HuH-7 (cell line): ENCODE measurements at places on chromosomes 12 and 14.

DNA sequence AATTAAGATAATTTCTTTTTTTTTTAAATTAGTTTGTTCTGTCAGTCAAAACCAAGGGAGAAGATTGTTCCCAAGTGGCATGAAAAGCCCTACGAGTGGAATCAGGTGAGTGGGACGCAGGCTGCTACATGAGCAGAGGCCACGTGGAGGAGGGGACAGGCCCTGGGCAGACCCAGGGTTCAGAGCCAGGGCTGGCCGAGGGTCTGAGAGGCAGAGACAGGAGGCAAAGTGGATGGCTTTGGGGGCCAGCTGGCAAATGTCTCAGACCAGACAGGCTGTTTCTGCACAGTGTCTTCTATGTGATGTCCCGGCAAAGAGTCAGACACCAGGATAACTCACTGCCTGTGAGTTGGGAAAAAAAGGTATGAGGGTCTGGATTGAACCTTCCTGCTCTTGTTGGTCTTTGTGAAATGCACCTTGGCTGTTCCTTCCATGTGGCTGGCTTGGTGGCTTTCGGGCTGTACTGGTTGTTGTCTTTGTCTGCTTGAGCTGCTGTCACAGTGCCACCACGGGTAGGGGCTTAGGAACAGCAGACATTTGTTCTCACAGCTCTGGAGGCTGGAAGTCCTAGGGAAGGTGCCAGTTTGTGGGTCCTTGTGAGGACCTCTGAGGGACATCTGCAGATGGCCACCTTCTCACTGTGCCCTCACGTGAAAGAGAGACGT lies 35.8 kb upstream of the ASPG start:
- DNase-seq = no peak

DNA sequence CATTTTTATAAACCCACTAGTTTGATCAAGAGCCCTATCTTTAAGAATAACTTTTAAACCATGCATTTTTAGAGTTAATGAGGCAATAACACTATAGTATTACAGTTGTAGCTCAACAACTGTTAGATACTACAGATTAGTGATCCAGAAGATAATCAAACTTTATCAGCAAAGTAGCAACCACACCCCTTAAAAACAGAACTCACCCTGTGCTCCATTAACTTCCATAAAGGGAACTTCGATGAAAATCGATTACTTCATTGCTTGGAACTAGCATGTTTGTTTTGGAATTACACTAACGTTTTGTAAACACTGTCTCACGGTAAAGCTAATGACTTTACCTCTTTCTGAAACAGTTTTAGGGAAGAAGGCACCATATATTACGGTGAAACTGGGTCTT lies 1.4 kb downstream of the SGPP1 start:
- DNase-seq = peak; percentile 32

DNA sequence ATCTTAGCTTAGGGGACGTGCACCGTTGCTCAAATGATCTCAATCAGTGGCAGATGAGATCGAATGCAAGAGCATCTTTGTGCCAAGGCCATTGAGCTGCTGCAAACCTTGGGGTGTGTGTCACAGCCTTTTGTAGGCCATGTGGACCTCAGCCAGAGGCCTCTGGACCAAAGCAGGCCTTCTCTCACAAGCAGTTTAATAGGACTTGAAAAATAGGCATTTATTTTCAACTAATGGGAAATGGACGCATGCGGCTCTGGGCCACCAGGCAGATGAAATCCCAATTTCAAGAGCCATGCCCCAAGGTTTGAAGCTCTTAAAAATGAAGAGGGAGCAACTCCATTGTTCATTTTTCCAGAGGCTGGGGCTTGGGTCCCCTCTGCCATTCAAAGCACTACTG lies 87.3 kb downstream of the TTC7B start:
- DNase-seq = no peak

DNA sequence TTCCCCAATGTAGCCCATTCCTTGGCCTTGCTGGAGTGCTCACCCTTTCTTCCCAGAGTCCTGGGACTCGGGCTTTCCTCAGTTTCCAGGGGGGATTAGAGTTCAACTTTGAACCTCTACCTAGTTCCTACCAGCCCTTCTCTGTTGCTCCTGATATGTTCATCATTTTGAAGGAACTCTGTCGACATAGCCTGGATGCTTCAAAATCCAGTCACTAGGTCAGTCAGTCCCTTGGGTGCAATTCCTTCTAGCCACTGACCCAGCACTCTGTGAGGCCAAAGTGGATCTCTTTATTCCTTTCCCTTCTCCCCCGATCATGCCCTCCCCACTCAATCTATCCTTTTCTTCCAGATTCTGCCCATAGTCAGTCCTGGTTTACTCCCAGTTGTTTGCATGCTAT lies 72.3 kb upstream of the TMCC3 start:
- DNase-seq = no peak

DNA sequence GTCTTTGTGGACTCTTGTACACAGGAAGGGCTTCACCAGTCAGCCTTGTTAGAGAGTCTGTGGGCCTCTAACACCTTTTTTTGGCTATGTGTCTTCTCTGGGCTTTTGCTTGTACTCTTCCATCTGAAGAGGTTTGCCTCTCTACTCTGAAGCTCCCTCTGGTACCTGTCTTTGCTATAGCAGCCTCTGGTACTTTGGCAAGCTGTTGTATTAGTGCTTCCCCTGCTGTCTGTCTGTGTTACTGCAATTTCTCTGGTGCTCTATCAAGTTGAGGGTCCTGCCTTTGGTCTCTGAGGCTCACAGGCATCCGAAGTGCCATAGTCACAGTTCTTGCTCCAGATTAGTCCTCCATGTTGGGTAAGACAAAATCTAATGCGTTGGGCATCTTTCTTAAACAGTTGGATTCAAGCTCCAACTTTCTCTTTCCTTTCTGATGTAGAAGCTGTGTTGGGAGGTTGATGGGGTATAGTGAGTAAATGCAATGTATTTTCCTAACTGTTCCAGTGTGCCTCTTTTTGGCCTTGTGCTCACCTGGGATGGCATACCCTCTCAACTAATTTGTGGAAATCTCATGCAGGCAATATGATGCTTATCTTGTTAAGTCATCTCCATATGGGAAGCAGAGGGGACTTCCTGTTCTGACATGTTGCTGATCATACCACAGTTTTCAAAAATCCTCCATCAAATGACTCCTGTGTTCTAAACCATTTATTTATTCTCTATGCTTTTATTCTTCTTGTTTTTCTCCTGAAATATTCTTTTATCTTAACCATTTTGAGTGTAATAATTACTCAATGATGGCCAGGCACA lies 88.8 kb downstream of the ATF7IP start:
- DNase-seq = peak; percentile 58
